ENCODE measurements at places on chromosomes 1 and 21. TPM values are rescaled to one million over a fixed set of nuclear protein-coding genes. Genes with fewer than 3 reads are reported as not detected.

Gene ADGRB2
- total RNA-seq: 34.0 TPM

Gene C4BPA
- not detected for total RNA-seq

Gene KCNJ9
- total RNA-seq: 12.0 TPM

Gene KLF18
- total RNA-seq: not detected

Gene SZT2
- total RNA-seq: 49.4 TPM

Gene IFI44L
- total RNA-seq: 25.7 TPM

Gene SLC5A9
- total RNA-seq: not detected

Gene RPTN
- not detected for total RNA-seq

Gene SEMA4A
- 12.3 TPM for total RNA-seq

Gene SLC44A3
- total RNA-seq: 3.0 TPM

Gene CLEC20A
- not detected for total RNA-seq

- DNase-seq: no peak
These were observed 772.5 kb downstream of the USP25 start for GRCh38 chr21:16502273-16502672.

GRCh38 chr1:232031156-232031555 lies 404.6 kb downstream of the DISC1 start:
- no peak for DNase-seq

DNA sequence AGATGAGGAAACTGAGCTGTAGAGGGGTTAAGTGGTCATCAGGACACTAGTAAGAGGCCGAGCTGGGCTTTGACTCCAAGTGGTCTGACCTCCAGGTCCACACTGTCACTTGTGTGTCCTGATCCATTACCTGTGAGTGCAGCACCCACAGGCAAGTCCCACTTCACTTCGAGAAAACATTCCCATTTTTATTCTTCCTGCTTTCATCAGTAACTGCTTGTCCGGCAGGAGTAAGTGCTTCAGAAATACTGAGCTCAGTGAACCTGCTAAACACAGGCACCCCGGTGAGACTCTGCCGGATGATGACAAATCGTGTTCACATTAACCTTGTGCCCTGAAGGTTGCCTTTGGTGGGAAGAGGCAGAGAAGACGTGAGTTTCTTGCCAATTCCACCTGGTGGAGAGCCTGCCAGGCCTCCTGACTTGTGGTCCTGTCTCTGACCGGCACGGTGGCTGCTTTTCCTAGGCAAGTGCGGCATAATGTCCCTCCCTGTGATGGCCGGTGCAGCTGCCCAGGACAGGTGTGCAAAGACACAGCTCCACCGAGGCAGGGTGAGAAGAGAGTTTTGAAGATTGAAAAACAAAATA lies 29.4 kb downstream of the ZBTB18 start:
- no peak for DNase-seq

DNA sequence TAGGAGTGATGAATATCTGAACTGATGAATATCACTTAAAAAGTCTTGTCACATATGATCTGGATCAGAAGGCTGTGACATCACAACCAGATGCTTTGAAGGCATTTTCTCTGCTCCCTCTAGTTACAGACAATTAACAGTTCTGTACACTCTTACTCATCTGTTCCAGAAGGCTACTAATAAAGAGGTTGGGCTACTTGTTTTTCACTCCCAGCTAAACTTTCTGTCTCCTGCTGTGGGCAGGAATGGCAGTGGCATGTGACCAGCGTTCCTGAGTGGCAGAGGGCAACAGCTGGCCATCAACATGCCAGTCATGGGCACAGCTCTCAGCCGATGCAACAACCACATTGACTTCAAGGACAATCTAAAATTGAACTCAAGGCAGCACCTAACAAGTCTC lies 66.7 kb downstream of the SLC45A1 start:
- DNase-seq: no peak

- DNase-seq: no peak
These were observed 59.5 kb upstream of the INSL5 start for GRCh38 chr1:66860529-66860928.

DNA sequence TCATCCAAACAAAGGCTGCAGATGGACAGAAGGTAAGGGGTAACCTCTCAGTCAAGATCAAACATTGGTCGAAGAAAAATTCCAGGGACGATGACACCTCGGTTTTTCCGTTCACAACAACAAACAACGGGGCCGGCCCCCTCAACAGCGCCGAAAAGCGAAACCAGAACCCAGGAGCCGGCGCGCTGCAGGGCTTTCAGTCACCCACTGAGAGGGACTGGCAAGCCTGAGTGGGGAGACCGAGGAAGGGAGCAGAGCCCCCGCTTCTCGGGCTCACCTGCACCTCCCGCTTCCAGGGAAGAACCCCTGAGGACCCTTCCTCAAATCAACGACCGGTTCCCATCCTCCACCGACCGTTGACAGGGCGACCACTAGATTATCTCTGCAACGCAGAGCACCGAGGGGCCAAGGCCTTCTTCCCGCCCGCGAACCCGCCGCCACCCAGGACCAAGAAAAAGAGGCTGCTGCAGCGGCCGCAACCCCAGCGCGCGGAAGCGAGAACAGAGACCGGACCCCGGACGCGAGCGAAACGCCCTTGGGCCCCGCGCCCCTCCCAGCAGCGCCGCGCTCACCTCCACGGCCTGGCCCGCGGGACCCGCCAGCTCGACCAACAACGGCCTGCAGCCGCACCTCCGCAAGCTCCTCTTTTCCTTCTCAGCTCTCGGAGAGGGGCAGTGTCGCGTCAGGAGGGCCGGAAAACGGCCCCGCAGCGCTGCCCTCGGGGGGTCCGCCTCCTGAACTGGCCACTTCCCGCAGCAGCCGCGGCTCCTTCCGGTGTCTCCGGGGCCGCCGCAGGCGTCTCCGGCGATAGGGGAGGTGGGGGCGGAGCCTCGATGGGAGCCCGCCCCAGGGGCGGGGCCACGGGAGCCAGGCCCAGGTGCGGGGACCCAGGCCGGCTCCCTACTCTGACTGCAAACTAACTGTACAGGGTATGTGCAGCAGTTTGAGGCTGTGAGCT lies at the start of gene USP33:
TSS of gene USP33 (minus strand) at position 782 of the 958 bp plus-strand sequence. CDS start 18,155 bp downstream, outside the sequence.
- DNase-seq: peak; percentile 95

DNA sequence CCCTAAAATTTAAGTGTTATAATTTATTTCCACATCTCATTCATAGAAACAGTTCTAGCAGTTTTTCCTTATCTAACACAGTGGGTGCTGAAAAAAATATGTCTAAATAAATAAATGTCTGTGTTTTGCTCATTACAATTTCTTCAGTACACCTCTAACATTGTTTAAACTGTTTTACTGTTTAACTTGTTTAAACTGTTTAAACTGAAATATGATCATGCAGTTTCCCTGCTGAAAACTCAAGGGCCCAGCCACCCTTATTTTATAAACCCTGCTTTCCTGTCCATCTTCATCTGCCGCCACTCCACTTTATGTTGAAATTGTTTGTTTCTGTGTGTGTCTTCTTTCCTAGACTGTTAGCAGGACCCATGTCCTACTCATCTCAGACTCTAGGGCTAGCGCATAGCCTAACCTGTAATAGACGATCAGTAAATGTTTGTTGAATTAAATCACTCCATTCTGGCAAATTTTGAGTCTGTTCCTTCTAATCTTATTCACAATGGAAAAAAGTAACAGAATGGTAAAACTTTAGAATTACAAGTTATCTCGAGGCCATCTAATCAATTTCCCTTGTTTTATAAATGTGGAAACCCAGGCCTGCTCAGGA lies 9.4 kb upstream of the PIK3C2B start:
- DNase-seq: no peak

- DNase-seq: peak; percentile 57
These were observed 14.4 kb downstream of the SLC5A9 start for GRCh38 chr1:48236716-48237470.

GRCh38 chr1:1528301-1529267 lies 11.8 kb downstream of the TMEM240 start:
- no peak for DNase-seq

GRCh38 chr1:239123260-239123659 lies 263.1 kb upstream of the CHRM3 start:
- DNase-seq: no peak

DNA sequence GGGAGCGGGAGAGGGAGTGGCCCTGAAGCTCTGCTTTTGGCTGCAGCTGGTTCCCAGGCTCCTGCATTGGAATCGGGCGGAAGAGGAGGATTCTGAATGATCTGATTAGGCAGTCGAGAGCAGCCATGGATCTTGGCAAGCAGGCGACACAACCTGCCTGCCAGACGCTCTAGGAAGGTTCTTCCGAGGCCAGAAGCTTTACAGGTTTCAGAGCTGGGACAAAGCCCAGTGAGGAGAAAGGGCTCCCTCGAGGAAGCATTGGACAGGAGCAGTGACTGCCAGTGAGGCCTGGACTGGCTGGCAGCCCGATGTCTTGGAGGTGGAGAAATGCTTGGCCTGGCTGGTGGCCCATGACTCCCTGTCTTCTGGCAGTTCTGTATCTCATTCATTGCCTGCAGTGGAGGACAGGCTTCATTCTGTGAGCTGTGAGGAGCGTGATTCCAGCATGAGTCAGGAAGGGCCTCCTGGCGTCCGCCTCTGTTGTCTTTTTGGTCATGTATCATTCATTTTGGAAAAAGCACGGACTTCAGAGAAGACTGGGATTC lies 132.7 kb upstream of the IPO9 start:
- peak; percentile 88 for DNase-seq

DNA sequence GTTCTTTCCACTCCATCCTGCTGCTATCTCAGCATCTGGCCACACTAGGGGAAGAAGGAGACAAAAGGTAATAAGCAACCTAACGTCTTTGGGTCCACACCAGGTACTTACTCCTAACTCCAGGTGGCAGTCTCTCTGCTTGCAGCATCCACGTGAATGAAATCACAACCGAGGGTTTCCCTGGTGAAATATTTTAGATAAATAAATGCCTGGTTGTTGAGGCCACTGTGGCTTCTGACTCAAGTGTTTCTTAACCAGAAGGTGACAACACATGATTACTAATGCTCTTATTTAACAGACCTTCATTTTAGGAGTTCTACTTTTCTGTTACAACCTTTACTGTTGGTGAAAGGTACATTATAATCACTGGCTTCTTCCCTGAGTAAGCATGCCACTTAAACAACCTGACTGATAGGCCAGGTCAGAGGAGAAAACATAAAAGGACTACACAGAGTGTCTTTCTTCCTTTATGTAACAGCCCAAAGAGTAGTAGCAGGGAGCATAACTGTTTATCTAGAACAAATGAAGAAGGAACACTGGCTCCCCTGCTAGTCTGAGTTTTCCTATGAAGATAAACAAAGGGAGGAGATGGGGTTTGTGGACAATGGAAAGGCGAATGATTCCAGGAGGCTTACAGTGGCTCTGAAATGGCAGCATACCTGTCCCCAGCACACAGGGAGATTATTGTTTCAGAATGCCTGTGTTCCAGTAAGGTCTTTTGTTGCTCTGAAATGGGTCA lies 59.9 kb downstream of the SYT6 start:
- DNase-seq: no peak

DNA sequence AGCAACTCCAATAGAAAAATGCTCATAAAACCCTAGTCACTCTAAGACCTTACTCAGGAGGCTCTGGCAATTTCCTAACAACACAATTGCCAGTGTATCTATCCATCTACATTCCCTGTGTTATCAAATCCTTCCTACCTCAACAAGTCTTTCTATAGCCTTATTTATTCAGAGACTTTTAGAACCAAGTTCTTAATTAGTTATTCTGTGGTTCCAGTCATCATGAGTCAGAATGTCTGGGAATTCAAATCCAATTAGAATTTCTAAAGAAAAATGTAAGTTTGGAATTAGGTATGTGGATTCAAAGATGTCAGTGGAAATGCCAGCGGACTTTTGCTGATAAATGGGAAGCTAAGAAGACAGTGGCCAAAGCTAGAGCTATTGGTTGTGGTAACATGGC lies 302.6 kb upstream of the C1orf87 start:
- DNase-seq: no peak
